Nephron progenitor cell (in vitro differentiated cells): ENCODE measurements at places on chromosomes 3 and 15.

GRCh38 chr3:102980355-102980696, 545.5 kb downstream of the ZPLD1 start:
- no peak for DNase-seq

DNA sequence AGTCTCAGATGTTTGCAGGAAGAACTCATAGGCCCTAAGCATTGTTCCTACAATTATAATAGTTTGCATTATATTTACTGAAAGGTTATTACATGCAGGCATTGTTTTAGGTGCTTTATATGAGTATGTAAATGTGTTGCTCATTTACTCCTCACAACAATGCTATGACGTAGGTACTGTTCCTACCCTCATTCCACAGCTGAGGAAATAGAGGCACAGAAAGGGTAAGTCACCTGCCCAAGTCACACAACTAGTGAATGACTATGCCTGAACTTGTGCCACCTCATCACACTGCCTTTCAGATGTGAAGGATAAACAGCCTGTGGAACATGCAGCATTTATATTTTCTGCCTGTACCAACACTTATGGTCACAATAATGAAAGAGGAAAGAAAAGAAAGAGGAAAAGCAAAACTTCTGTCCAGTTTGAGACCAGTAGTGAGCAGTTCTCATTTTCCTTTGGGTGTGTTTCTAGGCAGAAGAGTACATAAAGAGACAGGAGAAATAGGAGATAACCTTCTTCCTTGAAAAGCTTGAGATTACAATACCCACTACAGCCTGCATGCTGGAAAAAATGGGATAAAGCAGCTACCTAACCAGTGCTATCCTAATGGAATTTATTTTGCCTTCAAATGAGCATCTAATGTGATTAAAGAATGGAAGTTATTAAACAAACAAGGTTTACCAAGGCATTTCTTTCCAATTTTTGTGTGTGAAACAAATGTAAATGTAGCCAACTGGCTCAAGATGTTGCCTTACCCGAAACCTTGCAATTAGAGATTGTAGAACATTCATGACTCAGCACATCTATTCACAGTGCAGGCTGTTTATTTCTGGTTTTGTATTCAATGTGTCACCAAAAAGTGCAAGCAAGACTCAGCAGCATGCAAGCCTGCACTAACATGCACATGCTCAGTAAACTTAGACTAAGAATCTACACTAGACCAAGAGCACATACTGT, 20.5 kb upstream of the ENTPD3 start:
- no peak for DNase-seq

DNA sequence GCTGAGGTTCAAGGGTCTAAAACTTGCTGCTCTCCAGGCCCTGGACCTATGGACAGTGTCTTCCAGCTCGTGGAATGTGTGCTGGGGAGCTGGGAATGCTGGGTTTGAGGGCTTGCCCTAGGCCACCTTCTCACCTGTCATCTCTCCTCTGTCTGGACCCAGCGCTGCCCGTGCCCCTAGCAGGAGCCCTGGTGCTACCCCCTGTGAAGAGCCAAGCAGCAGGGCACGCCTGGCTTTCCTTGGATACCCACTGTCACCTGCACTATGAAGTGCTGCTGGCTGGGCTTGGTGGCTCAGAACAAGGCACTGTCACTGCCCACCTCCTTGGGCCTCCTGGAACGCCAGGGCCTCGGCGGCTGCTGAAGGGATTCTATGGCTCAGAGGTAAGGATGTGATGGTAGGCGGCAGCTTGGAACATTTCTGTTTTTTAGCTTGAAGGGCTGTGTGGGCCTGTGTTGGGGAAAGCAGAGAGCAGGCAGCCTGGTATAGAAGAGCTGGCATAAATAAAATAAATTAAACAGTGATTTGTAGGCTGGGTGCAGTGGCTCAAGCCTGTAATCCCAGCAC, 5.1 kb downstream of the CHRD start:
- DNase-seq, result no peak

DNA sequence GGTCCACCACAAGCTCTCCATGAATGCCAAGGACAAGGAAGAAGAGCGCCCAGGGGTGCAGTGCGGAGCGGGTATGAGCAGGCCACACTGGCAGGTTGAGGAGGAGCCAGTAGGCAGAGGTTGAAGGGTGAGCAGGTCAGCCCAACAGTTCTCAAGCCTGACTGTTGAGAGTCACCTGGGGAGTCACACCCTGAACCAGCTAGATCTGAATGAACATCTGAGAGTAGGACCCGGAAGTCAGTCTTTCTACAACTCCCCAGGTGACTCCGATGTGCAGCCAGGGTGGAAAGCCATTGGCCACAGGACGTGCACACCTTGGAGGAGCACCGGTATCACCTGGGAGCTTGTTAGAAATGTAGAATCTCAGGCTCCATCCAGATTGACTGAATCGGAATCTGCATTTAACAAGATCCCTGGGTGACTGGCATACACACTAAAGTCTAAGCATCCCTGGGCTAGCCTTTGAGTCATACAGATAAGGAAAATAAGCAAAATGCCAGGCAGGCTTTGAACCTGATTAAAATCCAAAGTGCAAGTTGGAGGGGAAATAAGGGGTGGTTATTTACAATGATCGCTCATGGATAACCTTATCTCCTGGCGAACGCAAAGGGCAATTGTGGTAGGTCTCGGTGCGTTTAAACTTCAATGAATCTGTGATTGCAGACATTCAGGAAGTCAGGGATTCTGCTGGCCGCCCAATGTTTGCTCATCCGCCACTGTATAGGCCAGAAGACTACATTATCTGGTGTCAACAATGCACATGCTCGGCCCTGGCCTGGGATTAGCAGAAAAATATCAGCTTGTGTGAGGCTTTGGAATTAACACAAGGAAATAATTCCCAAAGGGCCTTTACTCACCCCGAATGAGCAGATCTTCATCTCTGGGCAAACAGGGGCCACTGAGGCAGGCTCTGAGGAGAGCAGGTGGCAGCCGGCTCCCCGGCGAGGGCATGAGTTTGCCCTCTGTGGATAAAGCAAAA, 11.7 kb upstream of the LYZL4 start:
- DNase-seq, result no peak

DNA sequence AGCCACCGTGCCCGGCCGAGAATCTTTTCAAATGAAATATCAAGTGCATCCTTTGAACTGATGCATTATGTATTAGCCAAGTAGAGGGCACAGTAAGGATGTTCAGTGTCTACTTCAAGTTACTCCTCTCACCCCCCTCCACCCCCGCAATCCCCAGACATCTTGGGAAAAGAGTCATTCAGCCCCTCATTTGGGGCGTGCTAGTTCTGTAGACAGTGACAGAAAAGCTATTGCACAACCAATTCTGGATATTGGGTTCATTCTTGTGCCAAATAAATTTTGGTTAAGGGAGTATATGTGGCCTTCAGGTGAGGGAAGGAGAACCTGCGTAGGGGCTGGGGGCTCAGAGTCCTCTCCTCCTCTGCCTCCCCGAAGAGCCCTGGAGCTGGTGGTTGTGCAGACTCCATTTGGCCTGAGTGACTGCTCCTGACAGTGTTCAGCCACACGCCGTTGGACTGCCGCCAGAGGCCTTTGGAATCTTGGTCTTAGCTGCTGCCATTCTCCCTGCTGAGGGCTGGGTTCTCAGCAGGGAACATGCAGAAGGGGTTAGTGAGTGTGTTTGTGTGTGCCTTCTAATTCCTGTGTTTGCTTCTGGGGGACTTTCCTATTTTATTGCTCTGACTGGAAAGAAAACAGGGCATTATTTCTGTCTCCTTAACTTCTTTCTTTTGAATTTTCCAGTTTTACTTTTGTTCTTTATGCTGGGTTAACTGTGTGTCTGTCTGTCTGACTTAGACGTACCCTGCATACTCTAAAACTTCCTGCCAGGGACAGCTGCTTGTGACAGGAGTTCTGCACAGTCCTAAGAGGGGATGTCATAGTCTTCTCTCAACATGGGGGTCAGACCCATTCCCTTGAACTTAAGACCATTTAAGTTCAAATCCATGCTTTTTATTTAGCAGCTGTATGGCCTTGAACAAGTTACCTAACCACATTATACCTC, 21.0 kb downstream of the RARB start:
- DNase-seq, result no peak

GRCh38 chr15:31758126-31758525, 272.2 kb upstream of the CHRNA7 start:
- no peak for DNase-seq

DNA sequence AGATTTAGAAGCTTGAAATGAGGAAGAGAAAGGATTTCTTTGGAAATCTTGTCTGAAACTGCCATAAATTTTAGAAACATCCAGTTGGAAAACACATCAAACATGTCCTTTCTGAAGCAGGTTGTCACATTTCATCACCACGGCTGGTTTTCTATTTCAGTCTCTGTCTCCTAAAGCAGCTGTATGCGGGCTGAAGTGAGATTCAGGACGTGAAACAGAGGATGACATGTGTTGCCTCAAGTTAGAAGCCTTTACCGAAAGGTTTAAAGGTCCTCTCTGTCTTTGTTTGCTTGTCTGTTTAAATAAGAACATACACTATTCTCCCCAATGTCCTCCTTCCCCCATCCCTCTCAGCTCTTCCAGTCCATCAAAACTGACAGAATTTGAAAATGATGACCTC, 141.9 kb downstream of the SQOR start:
- no peak for DNase-seq

GRCh38 chr3:182136008-182136910, 424.5 kb downstream of the SOX2 start:
- no peak for DNase-seq

DNA sequence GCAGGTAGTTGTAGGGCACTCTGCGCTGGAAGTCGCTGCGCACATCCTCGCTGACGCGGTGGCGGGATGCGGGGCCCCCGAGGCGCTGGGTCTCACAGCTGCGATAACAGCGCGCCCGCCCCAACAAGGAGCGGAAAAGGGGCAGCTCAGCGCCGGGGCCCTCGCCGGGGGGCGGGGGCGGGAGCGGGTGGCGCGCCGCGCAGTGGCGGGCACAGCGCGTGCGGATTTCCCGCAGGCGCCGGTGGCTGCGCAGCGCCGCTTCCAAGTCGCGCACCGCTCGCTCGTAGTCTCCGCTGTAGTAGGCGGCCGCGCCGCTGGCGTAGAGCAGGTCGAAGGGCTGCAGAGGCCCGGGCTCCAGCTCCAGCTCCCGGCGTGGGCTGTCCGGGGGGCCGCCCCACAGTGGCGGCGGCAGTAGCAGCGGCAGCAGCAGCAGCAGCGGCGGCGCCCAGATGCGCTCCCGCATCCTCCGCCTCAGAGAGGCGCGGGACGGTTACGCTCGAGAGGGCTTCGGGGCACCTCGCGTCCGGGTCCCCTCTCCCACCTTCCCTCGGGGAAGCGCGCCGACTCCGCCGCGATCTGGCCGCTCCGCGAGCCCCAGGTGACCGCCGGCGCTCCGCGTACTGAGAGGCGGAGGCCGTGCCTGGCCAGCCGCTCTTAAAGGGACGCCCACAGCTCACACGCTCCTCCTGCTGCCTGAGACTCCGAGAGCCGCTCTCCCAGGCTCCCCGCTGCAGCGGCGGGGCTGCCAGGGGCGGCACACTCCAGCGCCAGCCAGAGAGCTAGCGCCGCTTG, at the start of gene P3H2:
P3H2 (minus strand) TSS at position 629 of the 792 bp plus-strand sequence; CDS start at position 463, 166 bp downstream.
- peak; percentile 82 for DNase-seq

- no peak for DNase-seq
Observed at GRCh38 chr15:75023872-75024636, 664 bp downstream of the PPCDC start.

DNA sequence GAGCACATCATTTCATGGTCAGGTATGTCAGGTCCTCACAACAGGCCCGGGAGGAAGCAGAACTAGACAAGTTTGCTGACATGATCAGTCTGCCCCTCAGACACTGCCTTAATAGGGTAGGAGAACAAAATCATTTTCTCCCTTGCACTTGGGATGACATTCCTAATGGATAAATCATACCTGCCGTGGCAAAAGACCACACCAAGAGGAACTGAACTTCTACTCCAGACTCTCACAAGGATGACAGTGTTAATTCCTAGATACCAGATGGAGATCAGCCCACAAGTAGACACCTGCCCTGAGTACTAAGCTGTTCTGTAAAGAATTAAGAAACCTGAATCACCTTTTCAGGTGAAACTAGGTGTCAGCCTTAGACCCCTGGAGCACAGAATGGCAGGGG, 19.5 kb downstream of the SIAH2 start:
- no peak for DNase-seq

DNA sequence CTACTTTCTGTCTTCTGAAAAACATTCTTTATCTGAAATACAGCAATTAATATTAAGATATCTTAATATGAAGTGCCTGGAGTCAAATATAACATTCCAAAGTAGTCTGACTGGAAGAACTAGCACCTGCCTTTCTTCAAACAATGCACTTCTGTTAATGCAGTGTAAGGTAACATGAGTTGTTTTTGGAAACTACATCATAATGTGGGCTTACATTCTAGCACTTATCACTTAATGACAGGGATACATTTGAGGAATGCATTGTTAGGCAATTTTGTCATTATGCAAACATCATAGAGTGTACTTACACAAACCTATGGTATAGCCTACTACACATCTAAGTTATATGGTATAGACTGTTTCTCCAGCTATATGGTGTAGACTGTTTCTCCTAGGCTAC, 49.2 kb downstream of the SLC15A2 start:
- no peak for DNase-seq

DNA sequence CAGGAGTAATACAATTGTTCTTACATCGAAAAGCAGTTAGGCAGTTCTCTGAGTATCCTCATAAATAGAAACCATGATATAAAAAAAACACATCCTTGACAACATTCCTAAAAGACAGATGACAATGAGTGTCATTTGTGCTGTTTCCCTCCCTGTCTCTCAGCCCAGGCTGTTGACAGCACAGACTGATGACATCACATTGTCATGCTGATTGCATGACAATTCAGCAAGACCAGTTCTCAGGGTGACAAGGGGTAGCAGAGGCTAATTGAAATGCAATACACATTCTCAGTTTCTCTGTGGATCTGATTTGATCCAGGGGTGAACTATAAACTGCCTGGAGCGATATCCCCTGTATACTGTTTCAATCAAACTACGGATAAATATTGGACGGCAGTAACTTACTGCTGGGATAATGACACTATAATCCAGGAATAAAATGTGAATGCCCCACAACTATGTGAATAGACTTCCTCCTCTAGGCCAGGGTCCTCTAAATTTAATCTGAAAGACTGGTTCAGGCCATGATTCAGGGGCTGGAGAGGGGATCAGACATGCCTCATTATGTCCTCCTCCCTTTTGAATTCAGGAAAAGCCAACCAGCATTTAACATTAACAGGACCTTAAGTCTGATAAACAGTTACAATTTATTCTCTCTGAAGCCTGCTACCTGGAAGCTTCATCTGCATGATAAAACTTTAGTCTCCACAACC, 16.7 kb upstream of the EIF1B start:
- no peak for DNase-seq

DNA sequence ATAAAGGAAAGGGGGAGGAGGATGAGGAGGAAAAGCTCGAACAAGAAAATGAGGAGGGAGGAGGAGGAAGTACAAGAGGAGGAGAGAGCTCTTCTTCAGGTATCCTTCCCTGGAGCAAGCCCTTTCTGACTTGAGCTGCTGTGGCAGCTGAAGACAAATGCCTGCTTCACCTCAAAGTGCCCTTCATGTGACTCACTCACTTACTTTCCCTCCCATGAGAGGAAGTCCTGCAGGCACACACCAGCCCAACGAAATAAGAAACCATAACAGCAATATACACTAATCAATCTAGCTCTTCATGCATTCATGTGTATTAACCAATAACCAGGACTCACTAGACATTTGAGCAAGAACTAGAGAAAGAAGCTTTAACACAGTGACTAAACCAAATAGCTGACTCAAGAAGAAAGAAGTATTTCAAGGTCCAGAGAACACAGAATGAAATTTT, 251.9 kb downstream of the IGSF11 start:
- no peak for DNase-seq

- DNase-seq, result peak; percentile 32
Observed at GRCh38 chr3:159856590-159857104, 132.0 kb upstream of the IL12A start.
